ENCODE measurements at places on chromosomes 13 and 19.

- no peak for DNase-seq
- H3K36me3 ChIP-seq, result no peaks in the 10 kb centered on the region
- no peaks in the 10 kb centered on the region for H3K27me3 ChIP-seq
- H3K4me3 ChIP-seq, result no peak overlapping the region
- H3K4me1 ChIP-seq, result no peaks in the 10 kb centered on the region
- no peak overlapping the region for H3K27ac ChIP-seq
These were observed 2345.2 kb downstream of the PCDH9 start for GRCh38 chr13:64884976-64885375.

- H3K27ac ChIP-seq, result no peak overlapping the region
- H3K27me3 ChIP-seq, result no peaks in the 10 kb centered on the region
- DNase-seq, result no peak
These were observed 15.7 kb upstream of the B3GNT3 start for GRCh38 chr19:17778968-17779929.

DNA sequence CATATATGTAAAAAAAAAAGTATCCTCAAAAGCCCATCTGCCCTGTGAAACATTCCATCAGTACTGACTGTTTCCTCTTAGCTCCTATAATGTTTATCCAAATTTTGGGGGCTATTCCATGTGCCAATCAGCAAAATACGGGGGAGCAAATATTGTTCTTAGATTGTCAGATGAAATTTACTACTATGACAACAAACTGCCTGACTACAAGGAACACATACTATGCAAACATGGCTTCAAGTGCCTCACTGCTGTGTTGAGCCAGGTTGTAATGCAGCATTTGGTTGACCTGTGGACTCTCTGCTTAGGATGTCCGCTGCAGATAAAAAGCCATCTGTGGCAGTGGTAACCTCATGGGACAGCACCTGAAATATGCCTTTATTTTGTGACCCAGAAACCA lies 98.2 kb upstream of the SCEL start:
- H3K36me3 ChIP-seq, result no peaks in the 10 kb centered on the region
- H3K4me3 ChIP-seq, result no peak overlapping the region
- no peaks in the 10 kb centered on the region for H3K4me1 ChIP-seq
- H3K27ac ChIP-seq, result no peak overlapping the region
- no peaks in the 10 kb centered on the region for H3K27me3 ChIP-seq

GRCh38 chr13:99797691-99798090 lies 173.9 kb downstream of the ZIC5 start:
- H3K36me3 ChIP-seq, result no peaks in the 10 kb centered on the region
- H3K4me3 ChIP-seq, result no peak overlapping the region
- H3K4me1 ChIP-seq, result no peaks in the 10 kb centered on the region
- no peaks in the 10 kb centered on the region for H3K27me3 ChIP-seq

DNA sequence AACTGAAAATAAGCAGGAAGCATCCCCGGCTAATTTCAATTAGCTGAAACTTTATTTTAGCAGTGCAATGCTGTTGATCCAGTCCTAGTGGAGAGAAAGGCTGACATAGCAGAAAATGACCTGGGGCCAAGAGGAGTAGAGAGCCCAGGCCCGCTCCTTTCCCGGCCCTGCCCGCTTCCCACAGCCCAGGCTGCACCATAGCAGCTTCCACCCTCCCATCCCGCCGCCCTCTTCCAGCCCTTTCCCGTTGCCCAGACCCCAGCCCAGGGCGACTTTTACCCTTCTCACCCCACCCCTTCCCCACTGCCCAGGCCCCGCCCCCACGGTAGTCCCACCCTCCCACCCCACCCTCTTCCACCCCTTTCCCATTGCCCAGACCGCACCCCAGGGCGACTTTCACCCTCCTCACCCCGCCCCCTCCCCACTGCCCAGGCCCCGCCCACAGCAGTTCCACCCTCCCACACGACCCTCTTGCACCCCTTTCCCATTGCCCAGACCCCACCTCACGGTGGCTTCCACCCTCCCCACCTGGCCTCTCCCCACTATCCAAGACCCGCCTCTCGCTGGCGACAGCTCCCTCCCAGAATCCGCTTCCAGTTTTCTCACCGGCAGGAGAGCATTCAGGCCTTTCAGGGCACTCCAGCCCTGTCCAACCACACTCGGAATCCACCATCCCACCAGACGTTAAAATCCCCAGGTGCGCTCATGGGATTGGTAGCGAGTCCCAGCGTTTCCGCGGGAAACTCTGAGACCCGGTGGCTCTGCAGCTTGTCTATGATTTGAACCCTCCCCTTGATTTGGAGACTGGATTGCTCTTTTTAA lies 8.3 kb downstream of the ZNF160 start:
- no peaks in the 10 kb centered on the region for H3K27me3 ChIP-seq
- no peak overlapping the region for H3K4me3 ChIP-seq
- no peak for DNase-seq
- peaks cover 12% of the 10 kb centered on the region for H3K4me1 ChIP-seq
- no peak overlapping the region for H3K27ac ChIP-seq
- peaks cover 28% of the 10 kb centered on the region for H3K36me3 ChIP-seq
